GM06990 (cell line): ENCODE measurements at places on chromosomes 5 and 9.

GRCh38 chr5:33231214-33231710 lies 209.5 kb upstream of the TARS1 start:
- no peak for DNase-seq

DNA sequence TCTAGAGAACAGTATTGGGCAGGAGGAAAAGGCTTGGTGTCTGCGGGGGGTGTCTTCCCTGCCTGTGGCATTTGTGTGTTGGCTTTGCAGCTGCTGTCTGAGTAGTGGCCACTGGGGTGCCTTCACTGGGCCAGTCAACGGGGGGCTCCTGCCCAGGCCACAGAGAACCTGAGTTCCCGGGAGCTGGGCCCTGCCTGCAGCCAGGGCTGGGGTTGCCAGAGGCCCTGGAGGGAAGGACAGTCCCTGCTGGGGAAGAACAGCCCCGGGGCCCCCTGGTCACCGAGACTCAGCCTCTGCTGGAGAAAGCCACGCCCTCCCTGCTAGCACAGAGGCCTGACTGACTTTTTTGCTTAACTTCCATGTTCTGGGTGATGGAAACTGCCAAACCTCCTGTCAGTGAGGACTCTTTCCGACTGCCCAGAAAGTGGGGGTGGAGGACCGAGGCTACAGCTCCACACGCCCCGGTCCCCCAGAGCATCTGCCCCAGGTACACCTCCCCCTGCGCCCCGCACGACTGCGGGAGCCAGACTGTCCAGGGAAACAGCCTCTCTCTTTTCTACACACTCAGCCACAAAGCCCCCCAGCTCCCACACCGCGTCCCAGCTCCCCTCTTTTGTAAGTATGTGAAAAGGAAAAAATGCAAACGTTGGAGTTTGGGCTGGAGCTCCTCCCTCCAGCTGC lies 133.4 kb downstream of the DAB2IP start:
- DNase-seq, result no peak

DNA sequence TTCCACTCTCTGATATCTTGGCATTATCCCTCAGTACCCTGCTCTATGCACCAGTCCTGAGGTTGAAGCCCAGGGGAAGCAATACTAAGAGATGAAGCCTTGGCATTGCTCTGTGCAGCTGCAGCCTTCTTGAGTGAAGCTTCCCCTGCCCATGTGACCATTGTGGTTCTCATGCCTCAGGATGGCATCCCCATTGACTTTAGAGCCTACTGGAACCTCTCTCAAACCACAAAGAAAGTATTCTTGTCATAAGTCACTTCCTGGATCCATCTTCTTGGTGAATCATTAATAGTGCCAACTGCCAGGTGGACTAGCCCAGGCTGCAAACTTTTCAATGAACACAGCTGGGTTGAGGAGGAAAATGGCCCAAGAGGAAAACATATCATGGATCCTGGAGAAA lies 283.9 kb upstream of the RFX3 start:
- DNase-seq, result no peak

GRCh38 chr9:29968831-29969230 lies 2395.6 kb upstream of the C9orf72 start:
- DNase-seq, result no peak

DNA sequence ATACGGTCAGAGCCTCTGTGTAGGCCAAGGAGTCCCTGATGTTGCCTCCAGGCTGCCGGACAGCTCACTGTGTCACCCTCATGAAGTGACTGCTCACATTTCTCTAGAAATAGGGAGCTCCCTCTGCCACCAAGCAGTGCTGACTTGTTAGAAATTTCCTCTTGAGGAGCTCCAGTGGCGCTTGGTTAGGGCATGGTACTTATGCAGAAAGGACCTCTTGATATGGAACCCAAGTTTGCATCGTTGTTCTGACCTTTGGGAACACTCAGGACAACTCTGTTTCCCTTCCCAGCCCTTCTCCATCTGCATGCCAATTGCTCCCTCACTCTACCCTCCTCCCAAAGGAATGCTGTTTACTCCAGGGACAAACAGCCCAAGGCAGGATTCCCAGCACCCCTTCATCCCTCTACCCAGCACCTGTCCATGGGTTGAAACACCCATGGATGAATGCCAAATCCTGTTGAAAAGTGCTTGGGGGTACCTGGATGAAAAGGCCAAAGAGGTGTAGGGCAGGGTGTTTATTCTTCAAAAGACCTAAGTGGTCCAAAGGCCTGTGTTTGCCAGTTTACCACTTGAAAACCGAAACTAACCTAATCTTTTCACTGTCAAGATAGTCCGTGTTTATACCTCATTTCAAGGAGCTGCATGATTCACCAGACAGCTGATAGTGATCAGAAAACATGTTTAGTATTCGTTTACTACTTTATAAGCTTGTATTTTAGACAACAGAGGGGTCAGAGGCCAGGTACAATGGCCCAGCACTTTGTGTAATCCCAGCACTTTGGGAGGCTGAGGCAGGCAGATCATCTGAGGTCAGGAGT lies 51.1 kb downstream of the KLF4 start:
- DNase-seq, result no peak

GRCh38 chr5:2031581-2031980 lies 148.9 kb upstream of the IRX4 start:
- DNase-seq, result no peak

- no peak for DNase-seq
Measured at GRCh38 chr5:171226864-171227263, 82.2 kb upstream of the TLX3 start.

GRCh38 chr5:178527458-178528307 lies 62.5 kb downstream of the COL23A1 start:
- no peak for DNase-seq

- no peak for DNase-seq
Measured at GRCh38 chr5:68954618-68954910, 139.2 kb upstream of the SLC30A5 start.

DNA sequence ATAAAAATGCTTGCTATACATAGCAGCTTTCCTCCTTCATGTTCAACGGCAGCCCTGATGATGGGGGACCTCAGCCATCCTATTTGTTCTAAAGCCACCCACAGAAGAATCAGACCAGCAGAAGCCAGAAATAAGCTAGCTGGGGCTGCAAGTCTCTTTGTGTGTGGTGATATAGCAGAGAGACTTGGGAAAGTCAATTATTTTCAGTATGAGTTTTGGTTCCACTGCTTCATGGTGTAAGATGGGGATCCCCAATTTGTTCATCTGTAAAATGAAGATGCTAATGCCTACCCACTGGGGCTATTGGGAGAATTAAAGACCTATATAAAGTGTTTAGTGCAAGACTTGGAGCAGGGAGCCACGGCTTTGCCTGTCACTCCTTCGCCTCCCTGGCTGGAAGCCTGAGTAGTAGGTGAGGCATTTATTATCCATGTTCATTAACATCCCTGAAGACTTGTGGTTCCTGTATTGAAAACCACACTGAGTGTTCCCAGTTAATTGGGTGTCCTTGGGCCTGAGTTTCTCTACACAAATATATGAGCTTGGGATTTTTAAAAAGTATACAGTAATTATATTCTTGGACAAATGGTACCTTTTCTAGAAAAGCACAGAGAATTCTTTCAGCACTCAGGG lies 210.1 kb upstream of the SLC24A2 start:
- DNase-seq, result peak; percentile 17

DNA sequence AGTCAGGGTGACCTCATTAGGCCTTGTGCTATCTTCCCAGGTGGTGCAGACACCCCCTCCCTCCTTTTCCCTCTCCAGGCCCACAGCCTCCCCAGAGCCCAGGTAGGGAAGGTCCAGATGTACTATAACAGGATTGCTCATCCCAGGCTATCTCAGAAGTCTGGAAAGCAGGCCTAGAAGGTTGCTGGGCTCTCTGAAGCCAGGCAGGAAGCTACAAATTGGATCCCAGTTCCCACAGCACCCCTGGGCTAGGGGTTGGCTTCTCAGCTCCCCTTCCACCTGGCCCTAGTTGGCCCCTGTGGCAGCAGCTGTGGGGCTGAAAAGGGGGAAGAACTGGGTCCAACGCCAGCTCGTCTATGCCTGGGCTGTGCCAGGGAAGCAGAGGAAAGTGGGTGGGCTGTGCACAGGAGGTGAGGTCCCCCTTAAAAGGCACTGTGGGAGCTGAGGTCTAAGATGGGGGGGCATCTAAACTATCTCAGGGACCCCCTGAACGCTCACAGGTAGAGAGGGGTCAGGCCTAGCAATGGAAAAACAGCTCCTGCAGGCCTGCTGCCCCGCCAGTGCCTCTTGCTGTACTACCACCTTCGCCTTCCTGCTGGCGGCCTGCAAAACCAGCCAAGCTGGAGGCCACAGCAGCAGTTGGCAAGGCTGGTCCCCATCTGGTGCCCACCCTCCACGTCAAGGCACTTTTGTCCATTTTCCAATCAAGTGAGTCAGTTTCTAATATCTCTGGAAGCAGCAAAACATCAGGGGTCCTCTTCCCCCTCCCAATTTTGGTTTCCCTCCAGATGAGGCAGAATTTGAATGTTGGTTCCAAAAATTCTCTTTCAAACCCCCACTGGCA lies 13.3 kb upstream of the PSMD5 start:
- no peak for DNase-seq

GRCh38 chr5:80093796-80094195 lies 58.6 kb downstream of the THBS4 start:
- no peak for DNase-seq

GRCh38 chr5:101843055-101843454 lies 453.0 kb downstream of the SLCO4C1 start:
- no peak for DNase-seq

DNA sequence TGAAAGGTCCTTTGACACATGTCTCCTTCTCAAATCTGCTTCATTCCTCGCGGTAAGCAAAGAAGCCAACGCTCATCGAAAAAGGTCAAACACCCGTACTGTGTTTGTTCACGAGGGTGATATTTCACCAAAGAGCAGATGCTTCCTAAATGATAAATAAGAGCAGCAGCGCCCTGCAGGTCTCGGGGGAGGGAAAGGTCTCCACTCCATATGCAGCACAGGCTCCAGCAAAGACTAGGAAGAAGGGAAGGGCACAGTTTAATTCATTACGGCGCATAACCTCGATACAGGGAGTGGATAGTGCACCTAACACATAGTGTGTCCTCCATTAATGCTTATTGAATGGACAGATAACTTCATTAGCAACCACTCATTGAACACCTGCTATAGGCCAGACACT lies 593.3 kb downstream of the CDK5RAP2 start:
- no peak for DNase-seq

DNA sequence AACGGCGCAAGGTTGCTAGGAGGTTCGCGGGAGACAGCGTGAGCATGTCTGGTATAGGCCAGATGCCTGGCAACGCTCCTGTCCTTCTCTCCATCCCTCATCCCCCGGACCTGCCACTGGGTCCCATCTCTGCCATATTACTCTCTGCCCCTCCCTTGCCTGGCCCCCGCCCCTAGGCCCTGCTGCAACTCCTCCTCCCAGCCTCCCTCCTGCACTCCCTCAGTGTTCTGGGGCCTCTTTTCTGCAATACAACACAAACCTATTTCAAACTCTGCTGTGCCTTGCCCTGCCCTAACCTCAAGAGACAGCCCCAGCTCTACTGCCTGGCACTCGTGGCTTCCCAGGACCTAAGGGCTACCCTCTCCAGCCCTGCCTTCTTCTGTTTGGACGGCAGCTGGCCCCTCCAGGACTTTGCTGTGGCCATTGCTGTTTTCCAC lies 8.9 kb upstream of the DBN1 start:
- no peak for DNase-seq

DNA sequence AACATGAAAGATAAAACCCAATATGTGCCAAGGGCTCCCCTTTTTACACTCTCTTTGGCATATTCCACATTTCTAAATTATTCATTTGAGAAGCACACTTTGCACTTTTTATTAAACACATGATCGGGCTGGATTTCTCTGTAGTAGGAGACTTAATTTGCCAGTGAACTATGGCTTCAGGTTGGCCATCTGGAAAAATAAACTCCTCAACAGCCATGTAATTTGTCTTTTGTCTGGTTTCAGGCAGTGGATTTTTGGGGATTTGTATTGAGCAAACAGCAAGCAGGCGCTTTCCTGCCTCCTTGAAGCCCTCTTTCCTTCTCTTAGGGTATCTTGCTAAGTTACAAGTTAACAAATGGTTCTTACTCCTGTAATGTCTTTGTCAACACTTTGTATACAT lies 73.0 kb upstream of the DMRTA1 start:
- no peak for DNase-seq

GRCh38 chr5:149221326-149221725 lies 50.3 kb upstream of the AFAP1L1 start:
- no peak for DNase-seq

GRCh38 chr9:122309861-122310260 lies 45.2 kb downstream of the MRRF start:
- DNase-seq, result no peak

DNA sequence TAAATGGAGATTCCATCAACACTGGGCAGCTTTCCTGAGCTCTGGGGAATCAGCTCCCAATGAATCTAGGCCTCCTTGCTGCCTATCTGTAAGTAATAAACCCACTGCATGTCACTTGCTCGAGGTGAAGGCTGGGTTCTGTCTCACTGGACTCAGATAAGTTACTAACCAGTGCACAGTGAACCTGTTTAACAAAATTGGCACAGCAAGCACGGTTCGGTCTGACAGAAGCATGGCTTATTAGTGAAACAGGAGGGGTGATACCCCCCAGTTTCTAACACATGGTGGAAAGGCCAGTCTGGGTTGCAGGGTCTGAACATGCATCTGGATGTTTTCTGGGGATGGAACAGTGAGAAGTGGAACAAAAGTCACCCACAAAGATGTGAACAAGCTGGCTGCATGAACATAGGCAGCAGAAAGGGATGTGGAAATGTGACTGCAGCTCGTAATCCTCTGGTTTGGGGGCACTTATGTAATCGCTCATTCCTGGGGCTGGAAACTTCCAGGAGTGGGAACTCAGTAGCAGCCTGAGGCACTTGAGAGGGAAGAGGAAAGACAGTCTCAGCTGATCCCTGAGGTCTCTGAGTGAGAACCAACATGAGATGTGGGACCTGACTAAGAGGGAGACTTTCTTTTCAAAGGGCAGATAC lies 37.7 kb downstream of the UGT3A2 start:
- DNase-seq, result no peak

DNA sequence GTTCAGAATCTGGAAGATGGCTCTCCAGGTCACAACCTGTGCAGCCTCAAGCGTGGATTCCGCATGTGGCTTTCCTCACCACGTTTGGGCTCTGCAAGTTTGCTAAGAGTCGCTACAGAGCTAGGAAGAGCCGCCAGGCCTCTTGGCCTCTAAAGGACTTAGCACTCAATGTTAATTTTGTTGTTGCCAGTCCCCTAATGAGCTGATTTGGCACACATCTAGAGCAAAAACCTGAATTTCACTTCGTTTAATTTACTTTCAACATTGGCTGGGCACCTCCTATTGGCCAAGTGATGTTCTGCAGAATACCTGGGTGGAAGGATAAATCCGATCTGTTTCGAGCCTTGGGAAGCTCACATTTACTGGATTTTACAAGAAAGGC lies 65.8 kb upstream of the UNC5A start:
- no peak for DNase-seq

DNA sequence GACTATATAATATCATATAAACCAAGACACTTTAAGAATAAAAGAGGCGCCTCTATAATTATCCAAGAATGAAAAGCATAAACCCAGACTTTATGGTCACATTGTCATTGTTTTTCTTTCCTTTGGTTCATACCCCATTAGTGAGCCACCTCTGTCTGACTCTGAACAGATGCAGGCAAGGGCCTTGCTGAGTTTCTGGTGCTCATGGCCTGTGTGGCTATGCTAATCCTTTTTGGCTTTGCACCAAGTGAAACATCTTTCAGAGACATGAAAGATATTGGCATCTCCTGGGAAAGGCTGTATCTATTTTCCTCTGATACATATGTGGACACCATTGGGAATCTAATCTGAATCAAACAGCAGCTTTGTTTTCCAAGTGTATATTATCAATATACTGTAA lies 222.5 kb downstream of the CHSY3 start:
- no peak for DNase-seq

- peak; percentile 63 for DNase-seq
Measured at GRCh38 chr9:129336601-129337331, 158.7 kb upstream of the IER5L start.

- DNase-seq, result no peak
Measured at GRCh38 chr5:132770476-132771159, 6.4 kb downstream of the SEPTIN8 start.
